Stimulated activated CD8-positive, alpha-beta memory T cell treated with anti-CD3 and anti-CD28 coated beads, Interleukin-4, amount 100 ng/mL, for 48 hours (primary cell): ENCODE measurements at places on chromosomes 7 and 10.

DNA sequence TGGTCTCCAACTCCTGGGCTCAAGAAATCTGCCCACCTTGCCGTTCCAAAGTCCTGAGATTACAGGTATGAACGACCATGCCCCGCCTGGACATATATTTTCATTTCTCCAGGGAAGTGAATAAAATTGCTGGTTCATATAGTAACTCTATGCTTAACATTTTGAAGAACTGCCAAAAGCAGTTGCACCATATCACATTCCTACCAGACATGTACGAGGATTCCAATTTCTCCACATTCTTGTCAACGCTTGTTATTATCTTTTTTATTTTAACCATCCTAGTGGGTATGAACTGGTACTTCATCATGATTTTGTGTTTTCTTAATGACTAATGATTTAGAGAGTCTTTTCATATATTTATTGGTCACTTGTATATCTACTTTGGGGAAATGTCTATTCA, 21.9 kb upstream of the CPN1 start:
- no peak for DNase-seq

DNA sequence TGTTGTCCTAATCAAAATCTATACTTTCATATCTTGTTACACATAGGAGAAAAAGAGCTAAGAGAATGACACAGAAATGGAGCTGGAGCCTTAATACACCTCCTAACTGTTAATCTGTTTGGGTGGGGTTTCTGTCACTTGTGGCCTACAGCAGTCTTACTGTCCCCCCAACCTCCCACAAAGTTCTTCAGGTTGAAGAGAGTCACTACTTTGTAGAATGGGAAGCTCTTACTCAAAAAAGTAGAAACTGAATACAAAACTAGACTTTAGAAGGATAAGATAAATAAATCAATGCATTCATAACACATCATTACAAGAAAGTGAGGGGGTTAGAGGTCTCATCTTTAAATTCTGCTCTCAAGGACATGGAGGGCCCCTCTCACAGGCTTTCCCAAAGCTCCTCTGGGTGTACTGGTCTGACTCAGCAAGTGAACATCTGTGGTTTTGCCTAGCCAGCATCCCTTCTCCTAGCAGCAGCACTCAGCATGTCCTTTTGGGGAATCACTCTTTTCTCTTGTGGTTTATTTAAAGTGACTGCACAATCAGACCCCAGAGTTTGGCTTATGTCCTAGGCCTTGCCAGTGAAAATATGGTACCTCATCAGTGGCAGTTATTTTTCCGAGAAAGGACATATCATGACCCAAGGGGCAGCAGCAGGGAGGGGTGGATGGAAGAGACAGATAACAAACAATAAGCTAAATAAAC, 2.0 kb upstream of the BLVRA start:
- DNase-seq = peak; percentile 53

DNA sequence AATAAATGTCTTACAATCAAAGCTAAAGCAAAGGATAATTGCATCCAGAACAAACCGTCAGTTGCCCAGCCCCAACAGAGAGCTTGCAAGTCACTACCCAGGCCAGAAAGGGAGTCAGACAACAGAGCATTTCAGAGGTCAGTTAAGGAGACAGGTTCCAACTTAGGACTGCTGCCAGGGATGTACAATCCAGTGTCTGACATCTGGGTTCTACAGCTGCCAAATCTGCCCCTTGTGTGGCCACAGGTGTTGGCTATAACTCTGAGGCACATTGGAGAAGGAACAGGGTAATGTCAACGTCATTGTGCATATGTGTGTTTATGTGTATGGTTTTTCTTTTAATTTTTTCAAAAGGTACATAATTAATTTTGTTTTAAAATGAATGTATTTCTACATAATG, 85.2 kb upstream of the GLCCI1 start:
- DNase-seq = no peak

- peak; percentile 76 for DNase-seq
Observed at GRCh38 chr10:127694580-127695193, 42.3 kb upstream of the FOXI2 start.

- DNase-seq = no peak
Observed at GRCh38 chr7:121167971-121168370, 160.8 kb upstream of the WNT16 start.

GRCh38 chr10:86655173-86655540, 810 bp downstream of the OPN4 start:
- no peak for DNase-seq

DNA sequence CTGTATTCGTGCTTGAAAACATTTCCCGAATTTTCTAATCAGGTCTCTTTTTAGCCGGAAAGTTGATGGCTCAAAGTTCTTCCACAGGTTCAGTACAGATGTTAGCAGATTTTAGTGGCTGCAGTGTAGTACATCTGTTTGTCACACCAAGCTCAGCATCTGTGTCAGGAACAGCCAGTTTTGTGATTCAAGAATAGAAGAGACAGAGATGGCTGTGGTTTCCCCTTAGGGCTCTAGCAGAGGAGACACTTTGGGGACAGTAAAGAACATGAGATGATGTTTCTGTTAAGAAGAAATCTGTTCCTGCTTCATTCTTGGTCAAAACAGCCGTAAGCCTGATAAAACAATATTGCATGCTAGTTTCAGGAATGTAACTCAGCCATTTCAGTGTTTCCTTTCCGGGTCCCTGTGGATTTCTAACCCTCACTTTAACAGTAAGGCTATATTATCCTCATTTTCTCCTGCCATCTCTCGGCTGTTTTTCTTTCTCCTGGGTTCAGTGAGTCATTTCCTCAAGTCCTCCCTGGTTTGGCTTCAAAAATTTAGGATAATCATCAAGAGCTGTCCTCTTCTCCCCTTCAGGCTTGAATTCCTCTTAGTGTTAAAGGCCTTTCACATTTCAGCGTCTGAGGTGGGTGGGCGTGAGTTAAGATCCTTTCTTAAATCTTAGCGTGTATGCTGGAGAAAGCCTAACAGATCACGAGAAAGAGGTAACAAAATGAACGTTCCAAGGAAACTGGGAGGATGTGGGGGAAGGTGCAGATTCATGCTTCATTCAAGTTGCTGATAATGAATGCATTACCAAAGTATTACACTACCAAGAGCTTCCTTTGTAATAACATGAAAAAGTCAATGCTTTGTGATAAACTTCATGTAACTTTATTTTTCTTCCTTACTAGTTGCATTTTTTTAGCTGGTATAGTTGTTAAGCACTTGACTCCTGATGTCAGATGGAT, 37.1 kb upstream of the BICC1 start:
- DNase-seq = no peak

DNA sequence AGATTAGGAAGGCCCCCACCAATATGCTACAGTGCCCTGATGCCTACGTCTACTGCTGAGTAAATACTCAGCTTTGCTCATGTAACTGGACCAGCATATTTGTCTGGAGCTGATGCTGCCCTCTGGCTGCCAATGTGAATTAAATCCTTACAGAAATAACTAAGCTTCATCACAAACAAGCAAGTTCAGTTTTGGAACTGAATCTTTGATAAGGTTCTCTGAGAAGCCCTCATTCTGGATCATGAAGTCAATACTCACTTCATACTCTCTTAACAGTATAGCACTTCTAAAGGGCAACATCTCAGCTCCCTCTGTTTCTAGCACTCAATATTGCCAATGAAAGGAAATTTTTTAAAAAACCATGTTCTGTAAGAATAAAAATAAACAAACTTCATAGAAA, 246.7 kb downstream of the ETV1 start:
- DNase-seq = no peak

DNA sequence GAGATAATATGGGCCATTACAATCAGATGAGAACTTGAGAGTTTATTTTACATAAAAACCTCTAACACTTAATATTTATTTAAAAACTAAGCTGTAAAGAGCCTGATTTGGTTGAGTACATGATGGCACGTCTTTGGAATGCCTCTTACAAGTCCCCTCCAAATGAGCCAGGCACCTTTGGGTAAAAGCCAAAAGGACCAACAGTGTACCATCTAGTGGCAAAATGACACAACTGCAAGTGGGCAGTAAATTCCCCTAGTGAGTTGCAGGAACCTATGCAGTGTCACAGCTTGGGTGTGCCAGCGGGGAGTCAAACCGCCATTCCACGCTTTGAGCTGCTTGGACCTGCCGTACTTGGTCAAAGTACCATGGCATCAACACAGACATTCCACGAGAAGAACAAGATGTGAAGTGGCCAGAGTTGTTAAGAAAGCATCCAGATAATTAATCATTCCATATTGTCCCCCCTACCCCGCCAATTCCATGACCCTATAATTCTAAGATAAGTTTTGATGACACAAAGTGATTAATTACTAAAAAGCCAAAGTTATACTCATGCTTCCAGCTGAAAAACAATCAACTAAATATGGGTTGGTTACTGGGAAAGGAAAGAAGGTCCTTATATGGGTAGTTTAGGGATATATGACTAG, 115.2 kb downstream of the SORBS1 start:
- peak; percentile 46 for DNase-seq

DNA sequence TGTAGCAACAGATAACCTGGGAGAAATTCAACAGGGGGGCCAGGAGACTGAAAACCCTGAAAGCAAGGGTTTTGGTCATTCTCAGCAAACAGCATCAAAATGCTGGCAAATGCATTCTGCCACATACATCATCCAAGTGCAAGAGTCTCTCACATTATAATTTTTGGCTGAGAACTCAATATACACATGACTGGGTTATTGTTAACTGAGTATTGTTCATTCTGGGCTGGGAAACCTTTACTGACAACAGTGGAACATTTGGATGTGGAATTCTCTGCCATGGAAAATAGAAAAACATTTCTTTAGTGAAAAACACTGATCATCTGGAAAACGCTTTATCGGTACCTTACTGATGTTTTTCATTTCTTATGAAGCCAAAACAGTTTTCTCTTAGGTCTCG, 73.1 kb upstream of the MET start:
- no peak for DNase-seq

DNA sequence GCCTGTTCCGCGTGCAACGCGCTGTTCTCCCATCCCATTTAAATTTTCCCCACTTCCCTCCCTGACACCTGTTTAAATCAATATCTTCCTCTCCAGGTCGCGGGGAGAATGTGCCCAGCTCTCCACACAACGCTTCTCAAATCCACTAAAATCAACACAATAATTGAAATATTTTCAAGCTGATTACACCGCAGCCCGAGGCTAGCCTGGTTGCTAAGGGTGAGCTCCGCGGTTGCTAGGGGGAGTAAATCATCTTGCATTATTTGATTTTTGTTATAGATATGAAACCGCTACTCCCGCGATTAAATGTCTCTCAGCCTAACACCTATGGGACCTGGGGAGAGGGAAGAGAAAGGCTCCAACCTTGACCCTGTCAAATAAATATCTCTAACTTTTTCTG, 36.2 kb downstream of the UNCX start:
- no peak for DNase-seq

DNA sequence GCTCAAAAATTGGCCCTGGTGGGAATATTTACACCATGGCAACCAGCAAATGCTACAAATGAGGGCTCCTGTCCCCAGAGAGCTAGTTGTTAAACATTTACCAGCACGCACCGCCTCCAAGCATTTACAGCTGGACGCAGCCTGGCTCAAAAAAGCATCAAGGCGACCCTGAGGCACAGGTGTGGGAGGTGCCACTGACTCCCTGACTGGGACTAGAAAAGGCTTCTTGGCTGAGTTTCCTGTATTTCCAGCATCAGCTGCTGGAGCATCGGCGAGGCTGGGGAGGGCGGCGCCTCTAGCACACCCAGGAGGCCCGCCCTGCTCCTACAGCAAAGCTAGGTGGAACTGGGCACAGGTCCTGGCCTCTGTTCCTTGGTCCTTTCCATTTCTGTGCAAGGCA, 43.5 kb upstream of the ZRANB1 start:
- DNase-seq = no peak

- DNase-seq = no peak
Observed at GRCh38 chr7:35365523-35365922, 111.6 kb upstream of the TBX20 start.

DNA sequence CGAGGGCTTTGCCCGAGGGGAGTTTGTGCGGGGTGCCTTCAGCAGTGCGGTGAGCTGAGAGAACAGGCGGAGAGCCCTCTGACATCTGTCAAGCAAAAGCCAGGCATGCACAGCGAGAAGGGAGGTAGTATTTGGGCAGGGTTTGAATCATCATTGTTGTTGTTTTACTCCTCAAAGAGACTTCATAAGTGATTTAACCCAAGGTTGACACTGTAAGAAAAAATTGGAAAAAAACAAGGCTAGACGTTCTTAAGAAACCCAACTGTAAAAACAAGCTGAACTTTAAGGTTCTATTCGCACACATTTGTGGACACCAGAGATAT, 1.3 kb downstream of the ADAM22 start:
- DNase-seq = no peak

DNA sequence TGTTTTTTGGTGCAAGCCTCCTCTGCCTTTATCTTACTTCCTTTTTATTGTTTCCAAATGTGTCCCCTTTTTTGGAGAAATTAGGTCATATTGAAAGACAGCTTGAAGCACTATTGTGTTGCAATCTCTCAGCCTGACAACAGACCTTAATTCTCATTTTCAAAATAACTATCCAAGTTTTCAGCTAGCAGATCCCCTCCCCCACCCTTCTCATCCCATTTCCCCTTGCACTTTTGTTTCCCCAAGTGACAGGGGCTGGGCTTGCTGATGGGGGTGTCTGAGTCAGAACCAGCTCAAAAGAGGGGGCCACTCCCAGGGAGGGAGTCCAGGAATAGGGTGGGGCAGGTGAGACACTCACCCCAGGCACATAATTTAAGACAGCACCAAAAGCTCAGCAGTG, 75.3 kb downstream of the MKI67 start:
- no peak for DNase-seq

- no peak for DNase-seq
Observed at GRCh38 chr10:108338146-108338545, 1173.6 kb upstream of the SORCS1 start.

GRCh38 chr7:72020311-72020710, 391.8 kb downstream of the CALN1 start:
- DNase-seq = no peak

- DNase-seq = no peak
Observed at GRCh38 chr7:37756797-37757551, 73.4 kb downstream of the GPR141 start.

DNA sequence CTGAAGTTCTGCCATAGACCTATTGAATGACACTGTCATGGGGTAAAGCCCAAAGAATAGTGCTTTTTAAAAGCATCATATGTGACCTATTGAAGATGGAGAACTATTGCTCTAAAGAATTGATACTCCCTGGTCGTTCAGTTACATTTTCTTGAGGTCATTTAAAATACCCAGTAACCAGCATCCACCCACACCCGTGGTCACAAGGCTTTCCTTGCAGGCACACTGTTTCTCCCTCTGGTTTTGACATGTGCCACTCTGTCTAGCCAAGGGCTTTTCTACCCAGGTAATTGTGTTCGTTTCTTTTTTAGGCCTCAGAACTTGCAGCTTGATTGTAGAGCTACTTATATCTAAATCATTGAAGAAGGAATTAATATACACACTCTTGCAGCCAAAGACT, 68.3 kb upstream of the LYZL2 start:
- DNase-seq = peak; percentile 72

GRCh38 chr7:31027161-31027965, 24.7 kb upstream of the ADCYAP1R1 start:
- no peak for DNase-seq
